Fibroblast of skin of right quadriceps (primary cell): ENCODE measurements at places on chromosomes 1 and 21.

DNA sequence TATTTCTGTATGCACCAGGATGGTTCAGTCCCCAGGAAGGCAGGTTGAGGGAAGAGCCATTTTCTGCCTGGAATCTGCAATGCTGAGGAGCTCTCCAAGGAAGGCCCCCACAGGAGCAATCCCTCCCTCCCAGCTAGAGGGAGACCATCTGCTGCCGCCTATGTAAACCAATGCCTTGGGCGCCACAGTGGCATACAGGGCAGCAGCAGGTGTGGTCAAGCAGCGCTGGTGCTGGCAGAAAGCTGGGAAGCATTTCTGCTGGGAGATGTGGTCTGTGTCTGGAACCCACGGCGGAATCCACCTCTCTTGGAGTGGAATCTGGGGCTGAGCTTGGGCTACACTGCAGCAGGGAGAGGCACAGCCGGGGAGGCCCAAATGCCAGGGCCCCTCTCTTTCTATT is 283.3 kb downstream of the RRAGC start:
- no peak for DNase-seq

DNA sequence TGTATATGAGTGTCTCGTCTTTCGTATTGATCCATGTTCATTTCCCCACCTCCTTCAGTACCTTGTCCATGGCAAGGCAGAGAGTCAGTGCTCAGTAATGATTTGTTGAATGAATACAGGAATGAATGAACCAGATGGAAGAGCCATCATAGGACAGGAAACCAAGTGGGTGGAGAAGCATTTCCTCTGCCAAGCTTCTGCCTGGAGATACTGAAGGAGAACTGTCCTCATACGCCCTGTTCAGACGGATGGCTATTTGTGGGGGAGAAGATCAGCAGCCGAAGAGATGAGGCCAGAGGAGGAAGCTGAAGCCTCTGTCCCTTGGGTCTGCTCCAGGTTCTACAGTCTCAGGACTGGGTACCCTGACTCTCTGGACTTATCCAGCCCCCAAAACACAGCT is 5.8 kb downstream of the FAM43B start:
- DNase-seq: no peak

DNA sequence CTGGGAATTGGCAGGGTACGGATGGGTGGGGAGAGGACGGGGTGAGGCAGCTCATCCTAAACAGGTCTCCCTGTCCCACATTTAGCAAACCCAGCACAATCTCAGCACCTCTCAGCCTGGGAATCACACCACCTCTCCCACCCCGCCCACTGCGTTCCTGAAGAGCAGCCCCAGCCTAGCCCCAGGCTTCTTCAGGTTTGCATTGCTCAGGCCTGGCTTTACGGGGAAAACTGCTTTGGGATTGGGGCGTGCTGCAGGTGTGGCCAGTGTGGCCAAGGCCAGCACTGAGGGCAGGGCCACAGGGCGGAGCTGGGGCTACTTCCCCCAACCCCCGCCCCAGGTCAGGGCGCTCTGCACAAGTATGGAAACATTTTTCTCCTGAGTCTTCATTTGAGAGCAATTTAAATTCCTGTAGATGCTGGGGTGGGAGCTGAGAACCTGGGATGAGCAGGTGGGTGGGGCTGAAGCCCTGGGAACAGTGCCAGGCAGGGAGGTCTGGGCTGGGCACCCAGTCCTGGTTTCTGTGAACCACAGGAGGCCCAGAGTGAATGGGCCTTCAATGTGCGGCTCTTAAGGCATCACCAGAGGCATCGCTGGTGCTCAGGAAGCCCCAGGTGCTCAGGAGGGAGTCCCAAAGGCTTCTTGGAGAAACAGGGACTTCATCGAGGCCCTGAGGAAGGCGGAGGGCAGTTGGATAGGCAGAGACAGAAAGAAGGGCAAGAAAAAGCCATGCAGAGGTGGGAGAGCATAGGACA is 24.1 kb downstream of the TNNT2 start:
- DNase-seq: no peak

- no peak for DNase-seq
Measured at GRCh38 chr1:24905355-24905978, 24.6 kb downstream of the RUNX3 start.

- peak; percentile 74 for DNase-seq
Measured at GRCh38 chr1:178702146-178702545, 22.9 kb upstream of the RALGPS2 start.

- DNase-seq: no peak
Measured at GRCh38 chr1:189350983-189351616, 1126.6 kb downstream of the BRINP3 start.

GRCh38 chr1:54327386-54328065 is 78.7 kb downstream of the SSBP3 start:
- DNase-seq: peak; percentile 64

DNA sequence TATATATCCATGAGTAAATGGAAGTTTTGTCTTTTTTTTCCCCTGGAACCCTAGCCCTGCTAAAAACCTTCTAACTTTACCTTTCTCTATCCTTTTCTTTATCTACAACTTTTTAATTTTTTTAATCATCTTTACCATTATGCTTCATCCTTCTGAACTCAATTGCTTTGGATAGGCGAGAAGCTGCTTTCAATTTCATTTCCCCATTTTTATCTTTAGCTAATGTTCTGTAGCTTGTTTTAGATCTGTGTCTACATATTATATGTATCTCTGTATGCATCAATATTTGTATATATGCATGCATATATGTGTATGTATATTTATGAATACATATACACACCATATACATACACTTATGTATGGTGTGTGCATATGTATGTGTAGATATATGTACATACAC is 57.4 kb downstream of the PTPRC start:
- no peak for DNase-seq

GRCh38 chr21:35203093-35203977 is 154.2 kb upstream of the RUNX1 start:
- DNase-seq: peak; percentile 78

GRCh38 chr21:41562101-41563000 is 54.4 kb upstream of the TMPRSS2 start:
- DNase-seq: no peak

DNA sequence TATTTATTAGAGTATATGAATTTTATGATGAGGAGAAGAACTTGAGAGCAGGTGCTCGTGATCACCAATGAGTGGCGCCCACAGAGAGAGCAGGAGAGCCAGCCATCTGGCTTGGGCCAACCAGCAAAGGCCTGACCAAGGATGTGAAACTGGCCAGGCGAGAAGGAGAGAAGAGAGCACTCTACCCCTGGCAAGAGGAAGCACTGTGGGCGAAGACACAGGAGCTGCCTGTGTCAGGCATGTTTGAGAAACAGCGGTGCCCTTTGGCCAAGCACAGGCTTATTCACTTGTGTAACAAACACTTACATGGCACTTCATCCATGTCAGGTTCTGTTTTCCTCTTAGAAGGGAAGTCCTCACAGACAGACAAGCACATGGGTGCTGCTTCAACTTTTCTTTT is 4.2 kb upstream of the SIPA1L2 start:
- no peak for DNase-seq

- DNase-seq: peak; percentile 63
Measured at GRCh38 chr1:54290506-54291184, 90.7 kb downstream of the MRPL37 start.

DNA sequence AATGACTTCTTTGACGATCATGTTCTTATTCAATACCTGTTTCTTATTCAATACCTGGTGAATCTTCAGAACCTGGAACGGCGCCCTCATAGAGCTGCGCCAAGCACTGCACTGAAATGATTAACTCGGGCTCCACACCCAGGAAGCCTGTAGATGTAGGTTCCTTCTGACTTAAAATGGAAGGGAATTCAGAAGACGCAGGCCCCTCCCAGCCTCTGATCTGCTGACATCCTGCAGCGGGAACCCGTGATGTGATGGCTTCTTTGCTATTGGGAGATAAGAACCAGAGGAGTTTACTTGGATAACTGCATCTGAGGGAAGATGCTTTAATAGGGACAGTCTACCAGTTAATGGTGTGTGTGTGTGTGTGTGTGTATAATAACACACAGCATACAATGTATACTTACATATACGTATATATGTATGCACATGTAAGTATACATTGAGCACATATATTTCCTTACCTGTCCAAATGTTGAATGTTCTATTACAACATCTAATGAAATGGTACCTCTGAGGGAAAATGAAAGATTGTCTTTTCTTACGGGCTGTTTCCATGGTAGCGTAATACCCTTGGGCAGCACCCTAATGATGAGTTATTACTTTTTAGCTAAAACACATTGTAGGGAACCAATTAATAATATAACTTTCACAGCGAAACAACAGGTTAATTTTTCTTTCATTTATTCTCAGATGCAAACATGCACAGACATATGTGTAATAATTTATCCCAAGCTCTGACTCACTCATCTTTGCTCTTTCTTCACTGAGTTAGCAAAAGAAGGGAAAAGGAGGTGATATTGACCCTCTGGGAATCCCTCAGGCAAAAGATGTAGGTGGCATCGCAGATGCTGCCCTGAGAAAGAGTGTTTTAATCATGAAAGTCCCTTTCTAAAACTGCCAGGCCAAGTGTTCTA is 379.8 kb downstream of the SIPA1L2 start:
- DNase-seq: no peak

GRCh38 chr1:63640633-63641567 is 47.7 kb downstream of the PGM1 start:
- DNase-seq: no peak

GRCh38 chr1:110262846-110263631 is 52.9 kb downstream of the KCNC4 start:
- DNase-seq: no peak
